ENCODE measurements at places on chromosomes 2 and 18. TPM values are rescaled to one million over a fixed set of nuclear protein-coding genes. Genes with fewer than 3 reads are reported as not detected.

FTCDNL1 gene
- 2.6 TPM for total RNA-seq

RGPD3 gene
- 0.44 TPM for total RNA-seq

SRBD1 gene
- total RNA-seq = 18.8 TPM

PRSS56 gene
- total RNA-seq = 2.6 TPM

TUBB8B gene
- total RNA-seq = not detected

WDR75 gene
- 39.6 TPM for total RNA-seq

- peak; percentile 84 for DNase-seq
- peak overlapping the region; percentile 49 for H3K27ac ChIP-seq
Observed at GRCh38 chr2:236787885-236788284, 218.3 kb downstream of the ACKR3 start.

GRCh38 chr2:199470672-199471442 is 13.1 kb upstream of the SATB2 start:
- peaks cover 90% of the 10 kb centered on the region for H3K27me3 ChIP-seq
- no peak overlapping the region for H3K4me3 ChIP-seq
- H3K27ac ChIP-seq = no peak overlapping the region
- H3K4me1 ChIP-seq = peaks cover 27% of the 10 kb centered on the region
- no peaks in the 10 kb centered on the region for H3K36me3 ChIP-seq

GRCh38 chr2:44730593-44730992 is 210.9 kb upstream of the SIX3 start:
- H3K27ac ChIP-seq = no peak overlapping the region
- DNase-seq = no peak
- no peaks in the 10 kb centered on the region for H3K4me1 ChIP-seq
- no peak overlapping the region for H3K4me3 ChIP-seq

GRCh38 chr2:214730800-214731407 is 78.6 kb downstream of the BARD1 start:
- H3K27ac ChIP-seq = no peak overlapping the region
- H3K4me1 ChIP-seq = no peaks in the 10 kb centered on the region
- H3K27me3 ChIP-seq = no peaks in the 10 kb centered on the region
- H3K36me3 ChIP-seq = peaks cover 12% of the 10 kb centered on the region

DNA sequence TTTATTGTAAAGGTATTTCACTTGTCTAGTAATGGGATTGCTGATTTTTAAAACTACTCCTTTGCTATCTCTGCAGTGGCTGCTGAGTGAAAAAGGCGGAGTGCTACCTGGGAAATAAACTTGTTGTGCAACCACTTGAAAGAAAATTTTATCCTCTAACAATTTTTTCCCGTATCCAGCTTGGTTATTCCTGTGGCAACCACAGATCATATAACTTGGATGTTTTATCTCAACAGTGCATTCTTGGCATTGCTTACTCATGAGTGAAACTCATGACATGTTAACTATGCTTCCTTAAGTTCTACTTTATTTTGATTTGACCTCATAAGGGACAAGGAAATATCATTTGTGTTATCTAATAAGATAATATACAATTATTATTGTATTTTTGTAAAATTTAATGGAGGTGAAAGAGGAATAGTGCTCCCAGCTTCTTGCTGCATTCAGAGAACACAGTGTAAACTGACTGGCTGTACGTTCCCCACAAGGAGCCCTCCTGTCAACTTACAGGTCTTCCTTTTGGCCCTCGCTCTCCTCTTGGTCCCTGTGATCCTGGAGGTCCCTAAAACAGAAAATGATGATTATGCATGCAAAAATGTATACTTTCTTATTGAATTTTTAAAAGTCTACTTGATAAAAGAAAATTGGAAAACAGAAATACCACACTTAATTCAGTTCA is 82.7 kb downstream of the COL5A2 start:
- H3K27me3 ChIP-seq = no peaks in the 10 kb centered on the region
- H3K27ac ChIP-seq = no peak overlapping the region
- H3K4me1 ChIP-seq = peaks cover 2% of the 10 kb centered on the region

GRCh38 chr18:74774486-74774885 is 176.8 kb downstream of the ZNF407 start:
- H3K4me3 ChIP-seq = no peak overlapping the region
- H3K27me3 ChIP-seq = no peaks in the 10 kb centered on the region
- H3K36me3 ChIP-seq = no peaks in the 10 kb centered on the region
- no peak overlapping the region for H3K27ac ChIP-seq
- H3K4me1 ChIP-seq = no peaks in the 10 kb centered on the region

DNA sequence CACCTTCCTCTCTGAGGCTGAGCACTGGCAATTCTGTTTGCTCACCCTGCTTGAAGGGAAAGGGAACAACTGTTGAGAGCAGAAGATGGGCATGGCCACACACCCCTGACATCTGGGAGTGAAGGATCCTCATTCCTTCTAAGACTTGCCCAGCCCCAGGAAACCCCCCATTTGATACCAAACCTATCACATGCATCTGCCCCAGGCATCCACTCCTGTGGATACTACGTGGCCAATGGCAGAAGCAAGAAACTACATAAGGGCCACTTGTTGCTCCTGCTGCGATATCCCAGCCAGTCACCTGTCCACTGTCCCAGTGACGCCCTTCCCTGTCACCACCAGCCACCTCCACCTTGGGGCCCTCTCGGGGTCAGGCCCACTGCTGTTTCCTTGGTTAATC is 185.2 kb downstream of the SMAD2 start:
- no peak overlapping the region for H3K27ac ChIP-seq
- H3K36me3 ChIP-seq = no peaks in the 10 kb centered on the region
- DNase-seq = no peak
- H3K27me3 ChIP-seq = peaks cover 18% of the 10 kb centered on the region
- H3K4me1 ChIP-seq = peaks cover 4% of the 10 kb centered on the region

DNA sequence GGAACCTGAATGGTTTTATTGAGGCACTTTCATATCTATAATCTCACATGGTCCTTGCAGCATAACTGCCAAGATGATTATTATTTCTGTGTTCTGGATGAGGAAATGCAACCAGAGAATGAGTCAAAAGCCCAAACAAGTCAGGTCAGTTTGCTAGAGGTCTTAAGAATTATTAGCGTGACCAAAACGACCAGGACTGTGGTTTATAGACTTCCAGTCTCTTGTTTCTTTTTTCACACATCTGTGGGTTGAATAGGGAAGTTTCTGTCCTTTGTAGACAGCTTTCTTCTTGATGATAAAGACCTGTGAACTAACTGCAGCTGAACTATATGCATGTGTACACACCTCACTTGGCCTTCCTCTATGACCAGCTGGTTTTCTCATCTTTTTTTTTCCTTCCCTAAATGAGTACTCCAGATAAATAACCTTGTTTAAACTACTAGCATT is 13.9 kb downstream of the ADAM23 start:
- H3K4me3 ChIP-seq = no peak overlapping the region
- no peaks in the 10 kb centered on the region for H3K4me1 ChIP-seq
- H3K27ac ChIP-seq = no peak overlapping the region
- no peaks in the 10 kb centered on the region for H3K27me3 ChIP-seq
- no peaks in the 10 kb centered on the region for H3K36me3 ChIP-seq

DNA sequence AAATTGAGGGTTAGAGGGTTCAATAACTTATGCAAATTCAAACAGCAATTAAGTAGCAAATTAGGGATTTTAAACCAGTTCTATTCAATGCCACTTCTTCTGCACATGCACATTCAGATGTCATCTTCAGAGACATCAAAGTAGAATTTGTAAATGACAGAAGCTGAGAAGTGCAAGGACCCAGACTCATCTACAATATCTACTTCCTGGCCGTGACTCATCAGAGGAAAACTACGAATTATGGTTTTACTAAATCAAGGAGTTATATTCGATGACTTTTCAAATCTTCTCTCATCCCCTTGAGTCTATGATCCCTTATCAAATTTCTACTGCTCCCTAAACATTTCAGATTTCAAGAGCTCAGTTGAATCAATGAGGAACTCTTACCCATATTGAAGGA is 20.0 kb upstream of the STAT4 start:
- no peaks in the 10 kb centered on the region for H3K27me3 ChIP-seq
- H3K36me3 ChIP-seq = no peaks in the 10 kb centered on the region
- DNase-seq = no peak
- peaks cover 15% of the 10 kb centered on the region for H3K4me1 ChIP-seq

GRCh38 chr2:70984576-70985282 is 6.3 kb downstream of the ANKRD53 start:
- peaks cover 40% of the 10 kb centered on the region for H3K36me3 ChIP-seq
- H3K4me1 ChIP-seq = peaks cover 9% of the 10 kb centered on the region
- DNase-seq = peak; percentile 20
- H3K4me3 ChIP-seq = no peak overlapping the region
- no peak overlapping the region for H3K27ac ChIP-seq
- H3K27me3 ChIP-seq = no peaks in the 10 kb centered on the region

- no peaks in the 10 kb centered on the region for H3K27me3 ChIP-seq
- no peak for DNase-seq
- H3K4me3 ChIP-seq = peak overlapping the region; percentile 48
- peaks cover 6% of the 10 kb centered on the region for H3K36me3 ChIP-seq
- peak overlapping the region; percentile 93 for H3K27ac ChIP-seq
Observed at GRCh38 chr2:239307921-239308613, 92.8 kb downstream of the HDAC4 start.

DNA sequence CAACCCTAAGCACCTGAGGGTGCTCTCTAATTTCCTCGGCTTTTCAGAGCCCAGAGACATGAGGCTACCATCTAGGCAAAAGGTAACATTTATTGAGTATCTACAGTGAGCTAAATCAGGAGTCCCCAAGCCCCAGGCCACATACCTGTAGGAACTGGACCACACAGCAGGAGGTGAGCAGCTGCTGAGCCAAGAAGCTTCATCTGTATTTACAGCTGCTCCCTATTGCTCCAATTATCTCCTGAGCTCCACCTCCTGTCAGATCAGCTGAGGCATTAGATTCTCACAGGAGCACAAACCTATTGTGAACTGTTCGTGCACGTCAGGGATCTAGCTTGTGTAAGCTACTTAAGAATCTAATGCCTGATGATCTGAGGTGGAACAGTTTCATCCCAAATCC is 70.2 kb downstream of the RND3 start:
- H3K27me3 ChIP-seq = no peaks in the 10 kb centered on the region
- no peak overlapping the region for H3K27ac ChIP-seq
- peaks cover 5% of the 10 kb centered on the region for H3K4me1 ChIP-seq
- no peak overlapping the region for H3K4me3 ChIP-seq

DNA sequence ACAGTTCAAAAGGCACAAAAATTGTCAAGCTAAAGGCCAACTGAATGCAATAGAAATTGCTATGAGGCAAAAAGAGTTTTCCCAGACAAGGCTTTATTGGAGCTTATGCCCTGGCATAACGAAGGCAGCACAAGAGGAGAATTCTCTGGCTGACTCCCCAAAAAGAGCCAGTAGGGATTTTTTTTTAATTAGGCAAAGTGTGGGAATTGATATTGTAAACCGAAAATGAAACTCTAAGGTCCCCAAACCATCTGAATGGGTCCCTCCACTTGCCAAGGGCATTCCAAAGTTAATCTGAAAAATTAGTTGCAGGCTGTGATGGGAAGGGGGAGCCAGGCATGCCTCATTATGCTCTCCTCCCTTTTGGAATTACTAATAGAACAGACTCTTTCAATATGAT is 118.9 kb downstream of the SPOPL start:
- H3K27me3 ChIP-seq = no peaks in the 10 kb centered on the region
- H3K36me3 ChIP-seq = no peaks in the 10 kb centered on the region
- no peak overlapping the region for H3K4me3 ChIP-seq
- peak; percentile 53 for DNase-seq

- peaks cover 12% of the 10 kb centered on the region for H3K4me1 ChIP-seq
- peaks cover 14% of the 10 kb centered on the region for H3K36me3 ChIP-seq
- H3K27me3 ChIP-seq = no peaks in the 10 kb centered on the region
- H3K4me3 ChIP-seq = peak within 1 kb of the TSS; percentile 66
- peak within 1 kb of the TSS; percentile 82 for H3K27ac ChIP-seq
Observed at GRCh38 chr2:241701399-241702154, at the start of gene ING5. Gene ING5, plus strand, starts transcription at chr2:241702039. Its CDS starts 27 bp downstream, at chr2:241702066.

DNA sequence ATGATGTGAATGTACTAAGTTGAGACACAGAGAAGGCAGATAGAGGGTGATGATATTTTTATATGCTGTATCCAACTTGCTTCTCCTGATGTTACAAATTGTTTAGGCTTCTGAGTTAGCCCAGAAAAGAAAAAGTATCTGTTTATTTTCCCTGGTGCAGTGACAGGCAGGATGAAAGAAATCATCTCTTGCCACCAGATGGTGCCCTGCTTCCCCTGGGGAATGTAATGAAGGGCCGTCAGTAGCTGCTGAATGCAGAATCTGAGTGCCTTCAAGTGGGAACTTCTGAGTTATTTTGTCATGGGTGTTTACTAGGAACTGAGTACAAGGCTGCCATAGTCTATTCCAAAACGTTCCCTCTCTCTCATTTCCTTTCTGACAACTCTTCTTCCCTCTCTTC is 525.6 kb downstream of the MBD2 start:
- H3K36me3 ChIP-seq = no peaks in the 10 kb centered on the region
- peak; percentile 0 for DNase-seq
- H3K4me3 ChIP-seq = no peak overlapping the region
- H3K27me3 ChIP-seq = no peaks in the 10 kb centered on the region

DNA sequence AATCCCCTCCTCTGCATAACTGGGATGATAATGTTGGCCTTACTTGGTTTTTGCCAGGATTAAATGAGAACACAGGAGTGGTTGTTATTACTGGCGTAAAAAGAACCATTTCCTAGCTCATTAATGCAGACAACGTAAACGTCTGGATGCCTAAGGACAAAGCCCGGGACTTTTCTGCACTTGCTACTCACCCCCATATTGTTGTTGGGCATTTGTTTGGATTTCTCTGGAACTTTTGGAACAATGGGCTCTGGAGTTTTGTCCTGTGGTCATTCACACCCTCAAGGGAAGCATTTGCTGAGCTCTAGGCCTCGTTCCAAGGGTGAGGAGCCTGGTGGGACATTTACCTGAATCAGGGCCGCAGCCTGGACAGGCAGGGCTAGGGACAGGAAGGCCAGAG is 76.0 kb downstream of the HS1BP3 start:
- H3K36me3 ChIP-seq = no peaks in the 10 kb centered on the region
- peaks cover 75% of the 10 kb centered on the region for H3K4me1 ChIP-seq
- peak overlapping the region; percentile 58 for H3K27ac ChIP-seq

All from muscle of leg (tissue), 16 donors.